ENCODE measurements at places on chromosomes 1 and 21.

GRCh38 chr1:147109041-147109440, 63.2 kb downstream of the PRKAB2 start:
- DNase-seq: no peak

DNA sequence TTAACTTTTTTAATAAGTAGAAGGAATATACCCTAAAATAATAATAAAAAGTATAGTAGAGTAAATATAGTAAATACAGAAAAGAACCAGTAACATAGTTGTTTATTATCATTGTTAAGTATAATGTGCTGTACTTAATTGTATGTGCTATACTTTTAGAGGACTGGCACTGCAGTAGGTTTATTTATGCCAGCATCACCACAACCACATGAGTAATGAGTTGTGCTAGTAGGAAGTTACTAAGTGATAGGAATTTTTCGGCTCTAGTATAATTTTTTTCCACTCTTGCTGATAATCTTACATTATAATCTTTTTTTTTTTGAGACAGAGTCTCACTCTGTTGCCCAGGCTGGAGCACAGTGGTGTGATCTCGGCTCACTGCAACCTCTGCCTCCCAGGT, 71.6 kb downstream of the IVNS1ABP start:
- DNase-seq: no peak

DNA sequence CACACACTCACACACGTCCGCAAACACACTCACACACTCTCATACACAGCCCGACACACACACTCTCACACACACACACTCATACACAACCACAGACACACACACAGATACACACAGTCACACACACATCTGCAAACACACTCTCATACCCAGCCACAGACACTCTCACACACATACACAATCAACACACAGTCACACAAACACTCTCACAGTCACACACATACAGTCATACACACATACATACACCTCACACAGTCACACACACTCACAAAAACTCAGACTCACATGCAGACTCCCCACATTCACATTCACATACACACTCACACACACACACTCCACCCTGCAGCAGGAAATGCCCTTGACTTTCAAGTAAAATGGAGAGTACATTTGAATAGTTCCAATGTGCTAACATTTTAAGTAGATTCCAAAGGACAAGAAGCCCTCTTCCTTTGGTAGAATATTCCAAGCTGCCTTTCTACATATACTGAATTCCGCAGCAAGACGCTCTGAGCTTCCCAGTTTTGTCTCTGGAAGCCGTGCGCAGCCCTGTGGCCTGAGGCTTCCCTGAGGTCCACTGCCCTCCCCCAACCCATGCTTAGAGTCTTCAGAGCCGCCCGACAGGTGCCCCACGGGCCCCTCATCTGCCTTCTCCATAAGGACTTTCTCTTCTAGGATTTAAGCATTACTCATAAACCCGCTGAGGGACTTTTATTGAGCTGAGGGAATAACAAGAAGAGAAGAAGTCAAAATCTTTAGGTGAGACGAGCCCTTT, 9.7 kb downstream of the BATF3 start:
- DNase-seq: no peak

DNA sequence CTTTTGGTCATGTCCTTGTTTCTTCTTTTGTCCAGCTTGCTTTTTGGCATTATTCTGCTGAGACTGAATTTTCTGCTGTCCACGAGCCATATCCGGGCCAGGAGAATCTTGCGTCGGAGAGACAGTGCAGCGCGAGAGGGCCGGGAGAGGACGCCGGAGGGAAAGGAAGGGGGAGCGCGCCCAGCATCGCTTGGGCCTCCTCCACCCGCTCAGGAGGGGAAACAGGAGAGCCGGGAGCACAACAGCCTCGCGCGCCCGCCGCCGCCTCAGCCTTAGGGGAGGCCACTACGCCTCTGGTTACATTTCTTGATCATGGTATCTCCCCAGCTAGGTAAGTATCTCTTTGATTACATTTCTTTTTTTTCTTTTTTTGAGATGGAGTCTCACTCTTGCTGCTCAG, 7.4 kb upstream of the DEGS1 start:
- no peak for DNase-seq

DNA sequence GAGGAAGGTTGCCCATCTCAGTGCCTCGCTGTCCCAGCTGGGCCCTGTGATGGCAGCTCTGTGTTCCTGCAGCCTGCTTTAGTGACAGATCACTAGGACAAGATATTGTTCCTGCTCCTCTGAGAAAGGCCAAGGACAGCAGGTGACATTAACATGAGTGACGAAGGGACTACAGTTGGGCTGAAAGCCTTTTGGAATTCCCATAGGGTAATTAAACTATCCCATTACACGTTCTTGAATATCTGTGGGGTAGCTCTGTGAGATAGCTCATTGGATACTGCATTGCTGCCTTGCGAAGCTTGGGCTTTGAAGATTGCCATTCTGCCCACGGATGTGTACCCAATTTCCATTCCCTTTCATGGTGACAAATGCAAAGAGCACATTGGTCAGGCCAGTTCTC, 78.2 kb upstream of the COA6 start:
- DNase-seq: no peak

GRCh38 chr21:16789636-16790035, 723.2 kb upstream of the CXADR start:
- DNase-seq: no peak

DNA sequence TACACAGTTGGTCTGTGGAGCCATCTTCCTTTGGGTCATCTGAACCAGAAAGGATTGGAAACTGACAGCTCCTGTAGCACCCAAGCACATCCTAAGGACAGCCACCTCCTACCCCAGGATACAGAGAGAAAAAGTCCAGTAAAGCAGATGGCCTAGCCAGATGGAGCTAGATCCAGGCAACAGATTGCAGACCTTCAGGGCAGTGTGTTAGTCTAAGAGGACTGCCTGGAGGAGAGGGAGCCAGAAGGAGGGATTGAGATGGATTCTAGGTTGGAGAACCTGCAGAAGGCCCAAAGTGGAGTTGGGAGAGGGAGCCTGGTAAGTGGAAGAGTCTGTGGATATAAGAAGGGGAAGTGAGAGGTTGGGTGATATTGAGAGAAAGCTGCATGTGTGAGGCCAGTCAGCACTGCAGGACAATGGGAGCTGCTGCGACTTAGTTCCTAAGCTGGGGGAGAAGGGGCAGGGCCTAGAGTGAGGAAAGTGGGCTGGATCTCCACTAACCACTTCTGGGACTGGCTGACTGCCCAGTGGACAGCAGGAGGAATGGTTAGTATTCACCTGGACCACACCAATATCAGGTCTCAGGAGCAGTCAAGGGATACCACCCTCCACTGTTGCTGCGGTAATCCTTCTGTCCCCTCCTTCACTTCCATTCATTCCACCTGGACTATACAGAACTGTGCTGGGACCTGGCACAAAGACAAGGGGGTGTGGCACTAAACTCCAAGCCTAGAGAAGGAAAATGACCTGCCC, 13.4 kb downstream of the BCAN start:
- DNase-seq: no peak

GRCh38 chr1:81682490-81682889, 118.2 kb upstream of the ADGRL2 start:
- DNase-seq: no peak

- no peak for DNase-seq
Measured at GRCh38 chr1:110687250-110687649, 12.5 kb upstream of the KCNA3 start.

DNA sequence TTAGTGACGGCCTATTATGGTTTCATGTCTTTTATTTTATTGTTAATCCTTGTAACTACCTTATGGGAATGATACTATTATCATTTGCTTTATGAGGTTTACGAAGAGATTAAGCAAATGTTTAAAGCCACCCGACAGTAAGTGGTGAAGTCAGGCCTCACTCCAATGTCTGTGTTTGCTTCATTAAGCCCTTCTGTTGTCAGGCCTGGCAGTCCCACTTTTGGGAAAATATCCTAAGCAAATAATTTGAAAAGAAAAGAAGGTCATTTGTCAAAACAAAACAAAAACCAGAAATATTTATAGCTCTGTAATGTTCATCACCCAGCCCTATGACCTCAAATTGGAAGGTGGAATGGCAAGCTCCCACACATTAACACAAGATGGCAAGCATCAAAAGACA, 40.7 kb upstream of the USP24 start:
- DNase-seq: no peak

DNA sequence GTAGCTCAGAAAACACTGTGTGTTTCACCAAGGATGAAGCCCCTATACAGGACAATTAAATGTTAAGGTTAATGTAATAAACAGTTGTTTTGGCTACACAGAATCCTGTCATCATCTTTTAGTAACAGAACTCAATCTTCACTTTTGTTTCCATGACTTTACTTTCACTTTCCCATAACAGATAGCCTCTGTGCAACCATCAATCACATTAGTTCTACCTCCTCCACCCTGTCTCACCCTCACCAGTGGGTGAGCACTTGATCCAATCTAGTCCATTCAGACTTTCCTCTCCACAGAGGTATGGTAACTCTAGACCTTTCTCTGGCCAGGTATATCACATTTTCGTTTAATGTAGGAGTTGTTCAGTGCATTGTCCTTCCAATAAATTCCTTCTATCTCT, 1018.5 kb downstream of the ADGRL2 start:
- no peak for DNase-seq

- no peak for DNase-seq
Measured at GRCh38 chr21:17597680-17598079, 15.0 kb downstream of the BTG3 start.

DNA sequence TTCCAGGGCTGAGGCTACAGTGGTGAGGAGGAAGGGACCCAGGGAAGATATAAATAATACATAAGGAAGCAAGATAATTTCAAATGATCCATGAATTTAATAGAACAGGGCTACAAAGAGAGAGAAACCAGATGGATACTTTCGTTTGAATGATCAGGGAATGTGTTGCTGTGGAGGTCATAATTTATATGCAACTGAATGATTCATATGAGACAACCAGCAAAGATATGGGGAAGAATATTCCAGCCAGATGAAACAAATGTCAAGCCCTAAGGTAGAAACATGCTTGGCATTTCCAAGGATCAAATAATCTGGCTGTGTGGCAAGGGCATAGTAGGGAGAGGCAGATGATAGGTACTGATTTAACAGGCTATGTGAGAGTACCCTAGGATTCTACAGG, 84.8 kb upstream of the ZC3H11B start:
- no peak for DNase-seq

DNA sequence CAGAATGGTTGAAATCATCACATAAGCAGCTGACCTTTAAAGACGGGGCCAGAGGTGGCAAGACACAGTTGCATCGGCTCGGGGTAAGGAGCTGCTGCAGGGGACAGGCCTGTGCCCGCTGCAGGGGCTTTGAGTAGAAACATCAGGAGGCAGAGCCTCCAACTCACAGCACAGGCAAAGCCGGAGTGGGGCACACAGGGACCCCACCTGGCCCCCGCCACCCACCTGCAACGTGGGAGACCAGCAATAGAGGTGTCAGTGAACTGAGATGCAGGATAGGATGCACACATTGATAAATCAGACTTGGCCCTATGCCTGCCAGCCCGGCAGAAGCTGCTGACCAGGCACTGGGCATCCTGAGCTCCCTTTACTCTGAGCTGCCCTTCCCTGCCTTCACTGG, 257.2 kb downstream of the NPHP4 start:
- DNase-seq: no peak

DNA sequence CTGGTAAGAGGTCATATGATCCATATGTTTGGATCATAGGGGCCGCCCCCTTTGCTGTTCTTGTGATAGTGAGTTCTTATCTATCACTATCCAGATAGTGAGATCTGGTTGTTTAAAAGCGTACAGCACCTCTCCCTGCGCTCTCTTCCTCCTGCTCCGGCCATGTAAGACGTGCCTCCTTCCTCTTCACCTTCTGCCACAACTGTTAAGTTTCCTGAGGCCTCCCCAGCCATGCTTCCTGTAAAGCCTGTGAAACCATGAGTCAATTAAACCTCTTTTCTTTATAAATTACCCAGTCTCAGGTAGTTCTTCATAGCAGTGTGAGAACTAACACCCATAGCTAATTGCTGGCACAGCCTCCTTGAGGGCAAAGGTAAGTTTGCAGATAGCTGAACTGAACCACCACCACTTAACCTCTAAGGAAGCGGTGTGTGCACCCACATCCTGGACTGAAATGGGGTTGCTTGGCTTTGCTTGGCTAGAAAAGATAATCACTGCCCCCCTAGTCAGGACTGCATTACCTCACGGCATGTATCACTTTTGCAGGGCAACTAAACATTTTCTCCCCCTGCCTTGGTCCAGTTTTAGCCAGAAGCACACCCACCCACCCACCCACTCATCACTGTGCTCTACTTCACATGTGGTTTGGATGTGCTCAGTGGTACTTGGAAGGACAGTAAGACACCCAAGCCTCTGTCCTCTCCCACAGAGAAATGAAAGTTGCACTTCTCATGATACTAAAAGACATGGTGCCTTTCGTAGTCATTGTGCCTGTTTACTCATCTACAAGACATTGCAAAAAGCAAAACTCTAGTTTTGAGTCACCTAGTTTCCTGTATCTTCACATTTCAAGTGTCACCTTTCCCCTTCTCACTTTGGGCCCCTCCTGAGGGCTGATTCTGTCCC, 23.1 kb upstream of the PTAFR start:
- DNase-seq: peak; percentile 38

DNA sequence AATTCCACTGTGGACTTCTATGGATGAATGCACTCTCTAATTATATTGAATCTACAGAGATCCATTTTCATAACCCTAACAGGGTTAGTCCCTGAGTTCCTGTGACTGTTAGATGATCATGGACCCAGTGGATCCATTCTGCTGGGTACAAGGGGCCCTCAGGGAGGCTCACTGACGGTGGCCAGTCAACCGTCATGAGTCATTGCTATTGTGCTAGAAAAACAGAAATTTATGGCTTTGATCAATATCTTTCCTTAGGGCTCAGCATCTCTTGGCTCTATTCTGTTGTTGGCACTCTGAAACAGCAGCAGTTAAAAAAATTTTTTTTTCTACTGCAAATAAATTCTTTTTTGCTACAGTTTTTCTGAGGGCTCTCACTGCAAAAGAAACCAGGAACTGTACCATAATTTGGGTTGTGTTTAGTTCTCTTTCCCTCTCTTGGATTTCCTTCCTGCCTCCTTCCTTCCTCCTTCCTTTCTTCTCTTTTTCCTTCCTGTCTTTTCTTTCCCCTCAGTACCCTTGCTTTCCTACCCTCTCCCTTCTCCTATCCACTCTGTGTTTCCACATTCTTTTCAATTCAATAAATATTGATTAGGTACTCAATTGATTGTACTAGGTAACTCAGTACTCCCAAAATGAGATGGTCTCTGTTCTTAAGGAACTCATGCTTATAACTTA, 49.5 kb downstream of the UTP25 start:
- DNase-seq: no peak

GRCh38 chr1:229888157-229888556, 178.9 kb upstream of the GALNT2 start:
- DNase-seq: no peak

DNA sequence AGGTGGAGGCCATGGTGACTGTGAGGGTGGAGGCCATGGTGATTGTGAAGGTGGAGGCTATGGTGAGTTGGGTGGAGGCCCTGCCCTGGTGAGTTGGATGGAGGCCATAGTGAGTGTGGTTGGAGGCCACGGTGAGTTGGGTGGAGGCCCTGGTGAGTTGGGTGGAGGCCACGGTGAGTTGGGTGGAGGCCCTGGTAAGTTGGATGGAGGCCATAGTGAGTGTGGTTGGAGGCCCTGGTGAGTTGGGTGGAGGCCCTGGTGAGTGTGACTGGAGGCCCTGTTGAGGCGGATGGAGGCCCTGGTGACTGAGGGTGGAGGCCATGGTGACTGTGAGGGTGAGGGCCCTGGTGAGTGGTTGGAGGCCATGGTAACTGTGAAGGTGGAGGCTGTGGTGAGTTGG, 124.9 kb upstream of the VAMP3 start:
- DNase-seq: no peak

GRCh38 chr1:235946571-235946981, 79.9 kb upstream of the LYST start:
- DNase-seq: no peak

GRCh38 chr1:66176832-66177231, 357.1 kb upstream of the SGIP1 start:
- no peak for DNase-seq

All from stimulated activated CD8-positive, alpha-beta memory T cell treated with anti-CD3 and anti-CD28 coated beads, Interleukin-15, amount 100 ng/mL, for 4 hours (primary cell).